Calu3 (cell line): ENCODE measurements at places on chromosomes 3 and 15. TPM values are rescaled to one million over a fixed set of nuclear protein-coding genes. Genes with fewer than 3 reads are reported as not detected.

- DNase-seq: peak; percentile 35
Observed at GRCh38 chr3:143121241-143122088, 1.9 kb downstream of the CHST2 start.

The NRG4 gene
- total RNA-seq: 0.09 and 0.71 TPM in 2 replicates

The RABL3 gene
- 14.6 and 16.9 TPM in 2 replicates for total RNA-seq

The GABRR3 gene
- not detected in 2 replicates for total RNA-seq

- no peak for DNase-seq
Observed at GRCh38 chr3:177595530-177596188, 398.4 kb upstream of the TBL1XR1 start.

The MAP4 gene
- 136 and 150 TPM in 2 replicates for total RNA-seq

DNA sequence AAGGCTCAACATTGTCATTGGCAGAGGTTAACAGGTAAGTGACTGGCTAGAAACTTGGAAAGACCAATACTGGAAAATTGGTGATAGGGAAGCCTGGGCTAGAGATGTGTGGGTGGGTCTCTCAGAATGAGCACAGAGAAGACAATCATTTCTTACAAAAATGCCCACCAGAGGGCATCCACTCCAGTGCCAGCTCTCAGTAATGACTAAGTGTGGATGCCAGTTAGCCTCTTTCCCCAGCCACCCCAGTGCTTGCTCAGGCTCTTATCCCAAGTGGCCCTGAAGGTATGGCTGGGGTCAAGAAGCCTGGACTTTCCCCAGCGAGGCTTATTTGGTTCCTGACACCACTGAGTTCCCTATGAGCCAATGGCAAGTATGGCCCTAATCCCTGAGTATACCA is 115.9 kb upstream of the ST8SIA2 start:
- peak; percentile 38 for DNase-seq
